PC-3 (cell line): ENCODE measurements at places on chromosomes 3 and 15.

DNA sequence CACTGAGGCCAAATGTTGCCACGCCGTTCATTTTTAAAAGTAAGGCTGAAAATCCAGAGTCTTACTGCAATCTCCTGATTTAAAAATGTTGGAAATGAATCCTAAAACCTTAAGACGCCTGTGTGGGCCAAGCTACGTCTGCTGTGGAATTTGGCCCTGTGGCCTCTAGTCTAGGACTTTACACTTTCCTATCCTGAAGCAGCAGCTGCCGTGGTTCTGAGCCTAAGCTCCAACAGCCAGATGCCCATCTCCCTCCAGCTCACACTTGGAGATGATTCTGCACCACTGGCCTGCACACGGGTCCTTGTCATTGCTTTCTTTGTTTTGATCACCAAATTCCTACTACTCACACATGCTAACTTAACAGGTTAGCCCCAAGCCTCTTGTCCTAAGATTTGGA lies 286.4 kb upstream of the LYSMD4 start:
- peaks cover 10% of the 10 kb centered on the region; the same call in 1 of the 2 replicates for H3K4me1 ChIP-seq
- no peaks in the 10 kb centered on the region for H3K27me3 ChIP-seq
- DNase-seq, result no peak
- no peak overlapping the region for H3K4me3 ChIP-seq
- no peaks in the 10 kb centered on the region for H3K36me3 ChIP-seq
- no peak overlapping the region for H3K27ac ChIP-seq

DNA sequence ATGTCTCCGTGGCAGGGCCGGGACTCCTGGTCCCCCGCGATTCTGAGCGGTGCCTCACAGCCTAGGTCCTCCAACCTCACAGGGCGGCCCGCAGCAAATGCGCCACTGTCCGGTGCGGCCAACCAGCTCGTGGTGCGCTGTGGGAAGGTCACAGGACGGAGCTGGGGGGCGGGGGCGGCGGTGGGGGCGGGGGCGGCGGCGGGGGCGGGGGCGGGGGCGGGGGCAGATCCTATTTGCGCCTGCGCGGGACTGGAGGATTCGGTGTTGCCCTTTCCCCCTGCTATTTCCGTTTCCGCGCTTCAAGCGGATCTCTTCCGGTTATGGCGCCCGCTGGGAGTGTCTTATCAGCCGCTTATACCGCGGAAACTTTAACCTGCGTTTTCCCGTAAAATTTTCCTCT lies 106.7 kb upstream of the SNRPN start:
- H3K27me3 ChIP-seq, result no peaks in the 10 kb centered on the region
- H3K4me1 ChIP-seq, result no peaks in the 10 kb centered on the region
- H3K4me3 ChIP-seq, result peak overlapping the region; percentile 66
- H3K36me3 ChIP-seq, result no peaks in the 10 kb centered on the region
- H3K27ac ChIP-seq, result no peak overlapping the region; the same call in 1 of the 2 replicates

- H3K4me3 ChIP-seq, result no peak overlapping the region
- no peak overlapping the region for H3K27ac ChIP-seq
- no peaks in the 10 kb centered on the region for H3K4me1 ChIP-seq
- DNase-seq, result no peak
- H3K36me3 ChIP-seq, result 0 out of 2 replicates have a peak, but pooled peaks cover 7% of the 10 kb centered on the region
- H3K27me3 ChIP-seq, result no peaks in the 10 kb centered on the region
Observed at GRCh38 chr15:72047020-72047419, 70.9 kb downstream of the MYO9A start.

DNA sequence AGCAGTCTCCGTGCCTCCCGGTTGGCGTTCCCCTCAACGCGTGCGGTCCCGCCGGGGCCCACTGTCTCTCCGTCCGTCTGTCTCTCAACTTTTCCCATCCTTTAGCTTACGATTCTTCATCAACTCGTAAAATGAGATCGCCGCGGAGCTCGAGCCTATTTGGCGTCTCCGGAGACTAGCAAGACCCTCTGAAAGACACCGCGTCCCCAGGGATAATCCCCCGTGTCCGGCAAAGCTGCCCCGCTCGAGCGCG lies 3.4 kb downstream of the GATA2 start:
- H3K27ac ChIP-seq, result peak overlapping the region; percentile 60
- no peaks in the 10 kb centered on the region for H3K27me3 ChIP-seq

- no peaks in the 10 kb centered on the region for H3K27me3 ChIP-seq
- H3K36me3 ChIP-seq, result no peaks in the 10 kb centered on the region
- H3K4me3 ChIP-seq, result no peak overlapping the region
- no peak overlapping the region for H3K27ac ChIP-seq
Observed at GRCh38 chr3:139987908-139988307, 52.9 kb downstream of the CLSTN2 start.

- H3K27ac ChIP-seq, result peak overlapping the region; percentile 25; the same call in 1 of the 2 replicates
- H3K4me3 ChIP-seq, result no peak overlapping the region
- no peaks in the 10 kb centered on the region for H3K27me3 ChIP-seq
- H3K4me1 ChIP-seq, result 0 out of 2 replicates have a peak, but pooled peaks cover 3% of the 10 kb centered on the region
- peak; percentile 36 for DNase-seq
Observed at GRCh38 chr15:71195242-71195641, 80.0 kb downstream of the THSD4 start.

DNA sequence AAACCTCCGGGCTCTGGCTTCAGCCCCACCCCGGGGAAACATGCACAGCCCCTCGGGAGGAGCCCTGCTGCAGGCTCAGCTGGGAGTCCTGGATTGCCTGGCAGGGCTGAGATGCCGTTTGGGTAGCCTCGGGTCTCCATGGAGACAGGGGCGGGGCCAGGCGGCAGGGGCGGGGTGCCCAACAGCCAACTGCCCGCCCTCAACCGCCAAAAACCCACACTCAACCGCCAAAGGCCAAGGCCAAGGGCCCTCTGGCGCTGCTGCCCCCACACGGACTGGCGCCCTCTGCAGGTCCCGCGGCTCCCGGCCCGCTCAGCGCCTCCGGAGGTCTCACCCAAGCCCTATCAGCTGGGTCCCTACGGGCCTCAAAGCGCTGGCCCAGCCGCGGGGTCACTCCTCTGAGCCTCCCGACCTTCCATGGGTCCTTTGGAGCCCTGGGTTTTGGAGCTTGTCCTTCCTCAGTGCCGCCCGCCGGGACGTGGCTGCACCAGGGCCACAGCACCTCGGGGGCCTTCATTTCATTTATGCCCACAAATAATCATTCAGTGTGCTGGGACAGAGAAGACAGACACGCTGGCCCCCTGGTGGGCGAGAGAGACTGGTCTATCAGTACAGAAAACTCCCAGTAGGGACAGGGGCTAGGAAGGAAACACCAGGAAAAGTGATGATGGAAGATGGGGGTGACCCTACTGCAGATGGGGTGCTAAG lies 33.5 kb upstream of the ACAD9 start:
- H3K36me3 ChIP-seq, result no peaks in the 10 kb centered on the region
- DNase-seq, result no peak
- no peak overlapping the region for H3K4me3 ChIP-seq
- H3K27ac ChIP-seq, result no peak overlapping the region

- H3K27ac ChIP-seq, result no peak overlapping the region
- H3K4me1 ChIP-seq, result no peaks in the 10 kb centered on the region
- H3K4me3 ChIP-seq, result no peak overlapping the region
- no peaks in the 10 kb centered on the region for H3K36me3 ChIP-seq
Observed at GRCh38 chr3:82261013-82261412, 499.6 kb upstream of the GBE1 start.

DNA sequence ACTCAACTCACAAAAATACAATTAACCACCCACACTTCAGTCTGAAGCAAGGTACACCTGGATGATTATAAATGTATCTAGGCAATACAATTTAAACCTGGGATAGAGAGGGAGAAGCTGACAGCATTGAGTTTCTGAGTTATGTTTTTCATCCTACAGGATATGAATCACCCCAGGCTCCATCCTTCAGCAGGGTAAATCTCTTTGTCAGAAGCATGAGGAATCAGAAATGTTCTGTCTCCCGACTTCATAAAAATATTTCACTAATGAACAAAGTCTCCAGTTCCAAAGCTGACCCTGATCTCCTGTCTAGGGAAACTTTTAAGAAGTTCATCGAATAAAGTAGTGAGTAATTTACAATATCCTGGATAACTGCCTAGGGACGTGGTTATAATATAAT lies 25.5 kb upstream of the FRMD4B start:
- peak; percentile 39 for DNase-seq
- H3K36me3 ChIP-seq, result no peaks in the 10 kb centered on the region
- no peak overlapping the region for H3K27ac ChIP-seq
- H3K27me3 ChIP-seq, result no peaks in the 10 kb centered on the region
- peaks cover 11% of the 10 kb centered on the region for H3K4me1 ChIP-seq
- H3K4me3 ChIP-seq, result no peak overlapping the region
